ENCODE measurements at places on chromosomes 5 and 9. TPM values are rescaled to one million over a fixed set of nuclear protein-coding genes. Genes with fewer than 3 reads are reported as not detected.

DNA sequence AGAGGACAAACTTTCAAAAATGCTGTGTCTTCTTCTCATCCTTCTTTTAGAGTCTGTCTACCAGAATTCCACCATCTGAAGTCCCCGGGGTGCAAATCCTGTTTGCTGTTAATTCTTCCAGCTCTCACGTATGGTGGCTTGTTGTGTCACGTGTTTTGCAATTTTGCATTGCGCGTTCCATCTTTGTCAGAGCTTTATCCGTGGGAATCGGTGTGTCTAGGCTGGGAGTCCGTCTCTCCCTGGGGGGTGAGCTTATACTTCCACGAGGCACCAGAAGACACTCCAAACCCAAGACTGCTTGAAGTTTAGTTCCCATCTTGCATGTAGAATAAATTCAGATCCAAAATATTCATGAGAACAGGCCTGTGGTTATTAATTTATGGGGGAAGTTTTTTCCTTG, 6.1 kb upstream of the FIBCD1 start:
- no peak for DNase-seq

GRCh38 chr5:133892306-133892705, 76.1 kb downstream of the C5orf15 start:
- no peak for DNase-seq

GRCh38 chr9:113511856-113512761, 48.6 kb downstream of the RGS3 start:
- no peak for DNase-seq

Gene SLCO6A1
- total RNA-seq: not detected

GRCh38 chr5:138661291-138661960, 86.2 kb upstream of the HSPA9 start:
- no peak for DNase-seq

- DNase-seq: no peak
Measured at GRCh38 chr9:133797406-133798105, 59.4 kb upstream of the SARDH start.

- DNase-seq: no peak
Measured at GRCh38 chr5:178475422-178475821, 114.8 kb downstream of the COL23A1 start.

Gene FAM200C
- total RNA-seq: 9.0 TPM

Gene FOXD4L6
- total RNA-seq: 0.20 TPM

- DNase-seq: no peak
Measured at GRCh38 chr5:111385051-111385450, 127.3 kb downstream of the STARD4 start.

GRCh38 chr9:113537229-113537810, 73.8 kb downstream of the RGS3 start:
- DNase-seq: no peak

- DNase-seq: no peak
Measured at GRCh38 chr9:111099199-111100008, 61.1 kb upstream of the LPAR1 start.

GRCh38 chr9:136060671-136061371, 34.3 kb downstream of the NACC2 start:
- no peak for DNase-seq

- peak; percentile 30 for DNase-seq
Measured at GRCh38 chr5:91022518-91022917, 360.6 kb downstream of the ARRDC3 start.

GRCh38 chr5:119274767-119275130, 81.1 kb upstream of the TNFAIP8 start:
- no peak for DNase-seq

- no peak for DNase-seq
Measured at GRCh38 chr5:135568923-135569360, 9.8 kb downstream of the CXCL14 start.

GRCh38 chr9:130453487-130453886, 8.7 kb downstream of the ASS1 start:
- DNase-seq: peak; percentile 88

DNA sequence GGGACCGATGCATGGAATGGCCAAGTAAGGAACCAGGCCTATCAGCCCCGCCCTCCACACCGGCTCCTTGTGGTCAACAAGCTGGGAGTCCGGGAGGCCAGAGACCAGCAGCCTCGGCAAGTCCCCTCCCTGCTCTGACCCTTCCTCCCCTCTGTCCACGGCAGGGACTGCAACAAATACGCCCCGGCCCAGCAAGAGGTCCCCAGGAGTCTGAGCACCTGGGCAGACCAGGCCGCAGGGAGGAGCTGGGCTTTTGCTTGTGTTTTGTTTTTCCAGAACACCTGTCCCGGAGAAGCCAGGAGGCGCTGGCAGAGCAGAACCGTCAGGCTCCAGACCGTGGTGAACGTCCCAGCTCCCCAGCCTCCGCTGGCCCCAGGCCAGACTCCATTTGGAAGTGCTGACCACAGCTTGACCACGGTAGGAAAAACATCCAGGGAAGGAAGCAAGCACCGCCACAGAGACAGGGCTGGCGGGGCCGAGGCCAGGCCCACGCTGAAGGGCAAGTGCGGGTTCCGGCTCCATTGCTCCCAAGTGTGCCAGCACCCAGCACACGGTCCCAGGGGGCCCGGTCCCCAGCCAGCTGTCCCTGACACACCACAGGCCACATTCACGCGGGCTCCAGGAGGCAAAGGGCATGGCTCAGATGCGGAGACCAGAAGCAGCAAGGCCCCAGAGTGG, 56.7 kb downstream of the VAV2 start:
- DNase-seq: no peak

- DNase-seq: no peak
Measured at GRCh38 chr5:95175106-95175505, 109.8 kb downstream of the MCTP1 start.

Gene UBLCP1
- 12.7 TPM for total RNA-seq

- no peak for DNase-seq
Measured at GRCh38 chr5:88792144-88792840, 90.7 kb downstream of the MEF2C start.

DNA sequence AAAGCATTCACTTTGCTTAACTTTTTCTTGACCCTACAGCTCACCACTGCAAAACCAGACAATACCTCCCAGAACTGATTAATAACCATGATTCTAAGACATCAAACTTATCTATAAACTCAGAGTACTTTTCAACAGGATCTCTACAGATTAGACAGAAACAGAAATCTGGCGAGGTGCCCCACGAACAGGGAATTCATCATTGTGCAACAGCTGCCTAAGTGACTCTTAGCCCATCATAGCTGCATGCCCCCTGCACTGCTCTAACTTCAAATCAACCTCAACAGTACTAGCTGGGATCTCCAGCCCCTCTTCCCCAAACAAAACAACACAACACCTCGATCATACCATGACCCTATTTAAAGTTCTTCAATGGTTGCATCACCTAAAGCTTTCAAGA, 16.1 kb upstream of the COL23A1 start:
- DNase-seq: peak; percentile 26

GRCh38 chr5:151039665-151040064, 19.3 kb downstream of the GPX3 start:
- no peak for DNase-seq

DNA sequence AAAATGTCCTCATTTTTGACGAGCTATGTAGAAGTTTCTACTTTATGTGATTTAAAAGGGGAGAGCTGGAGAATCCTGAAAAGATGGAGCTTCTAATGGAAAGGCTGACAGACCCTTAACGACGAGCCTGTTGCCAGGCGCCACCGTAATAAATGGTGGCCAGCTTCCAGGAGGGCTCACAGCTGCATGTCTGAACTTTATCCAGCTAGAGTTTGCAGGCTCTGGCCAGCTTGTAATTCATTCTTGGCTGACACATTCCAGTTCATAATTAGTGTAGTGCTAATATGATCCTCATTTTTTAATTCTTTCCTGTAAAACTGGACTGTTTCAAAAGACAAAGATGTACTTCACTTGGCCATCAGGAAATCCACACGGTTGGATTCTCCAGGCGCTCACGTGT, 246.7 kb downstream of the GAS1 start:
- peak; percentile 25 for DNase-seq

DNA sequence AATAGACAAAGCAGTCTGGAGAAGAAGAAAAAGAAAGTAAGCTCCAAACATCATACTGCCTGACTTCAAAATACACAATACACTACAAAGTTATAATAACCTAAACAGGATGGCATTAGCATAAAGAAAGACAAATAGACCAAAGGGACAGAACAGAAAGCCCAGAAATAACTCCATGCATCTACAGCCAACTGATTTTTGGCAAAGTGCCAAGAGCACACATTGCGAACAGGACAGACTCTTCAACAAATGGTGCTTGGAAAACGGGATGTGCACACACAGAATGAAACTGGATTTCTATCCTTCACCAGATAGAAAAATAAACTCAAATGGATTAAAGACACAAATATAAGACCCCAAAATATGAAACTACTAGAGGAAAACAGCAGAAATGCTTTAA, 66.6 kb upstream of the SPATA31E1 start:
- DNase-seq: no peak

GRCh38 chr9:77030045-77030444, 10.6 kb downstream of the FOXB2 start:
- DNase-seq: no peak

Gene GRM6
- total RNA-seq: not detected

- no peak for DNase-seq
Measured at GRCh38 chr5:179874536-179875292, 16.1 kb upstream of the MRNIP start.

- no peak for DNase-seq
Measured at GRCh38 chr5:30933599-30933998, 259.9 kb upstream of the CDH6 start.

Gene SEMA6A
- 171 TPM for total RNA-seq

- DNase-seq: no peak
Measured at GRCh38 chr9:131187957-131188356, 62.6 kb downstream of the NUP214 start.

Gene N4BP3
- 0.91 TPM for total RNA-seq

DNA sequence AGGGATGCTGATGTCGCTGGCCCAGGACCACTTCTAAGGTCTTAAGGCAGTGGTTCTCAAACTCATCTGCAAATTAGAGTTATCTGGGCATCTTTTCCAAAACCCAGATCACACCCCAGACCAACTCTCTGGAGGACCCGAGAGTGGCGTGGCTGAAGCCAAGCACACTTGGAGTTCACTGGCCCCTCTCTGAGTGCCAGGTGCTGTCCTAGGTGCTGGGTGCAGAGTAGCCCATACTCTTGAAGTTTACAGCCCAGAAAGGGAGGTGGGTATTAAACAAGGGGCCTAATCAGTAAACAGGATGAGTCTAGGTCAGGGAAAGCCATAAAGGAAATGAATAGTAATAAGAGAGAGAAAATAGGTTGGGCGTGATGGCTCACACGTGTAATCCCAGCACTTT, 17.6 kb downstream of the CAMK2A start:
- no peak for DNase-seq

Gene TRIM36
- 2.7 TPM for total RNA-seq

Gene MARVELD2
- total RNA-seq: 1.6 TPM

- DNase-seq: no peak
Measured at GRCh38 chr5:88805151-88805784, 77.7 kb downstream of the MEF2C start.

GRCh38 chr9:123828449-123828848, 101.5 kb downstream of the DENND1A start:
- no peak for DNase-seq

- DNase-seq: peak; percentile 78
Measured at GRCh38 chr9:125240649-125240999, 519 bp downstream of the HSPA5 start.

Gene PGM5
- 124 TPM for total RNA-seq

DNA sequence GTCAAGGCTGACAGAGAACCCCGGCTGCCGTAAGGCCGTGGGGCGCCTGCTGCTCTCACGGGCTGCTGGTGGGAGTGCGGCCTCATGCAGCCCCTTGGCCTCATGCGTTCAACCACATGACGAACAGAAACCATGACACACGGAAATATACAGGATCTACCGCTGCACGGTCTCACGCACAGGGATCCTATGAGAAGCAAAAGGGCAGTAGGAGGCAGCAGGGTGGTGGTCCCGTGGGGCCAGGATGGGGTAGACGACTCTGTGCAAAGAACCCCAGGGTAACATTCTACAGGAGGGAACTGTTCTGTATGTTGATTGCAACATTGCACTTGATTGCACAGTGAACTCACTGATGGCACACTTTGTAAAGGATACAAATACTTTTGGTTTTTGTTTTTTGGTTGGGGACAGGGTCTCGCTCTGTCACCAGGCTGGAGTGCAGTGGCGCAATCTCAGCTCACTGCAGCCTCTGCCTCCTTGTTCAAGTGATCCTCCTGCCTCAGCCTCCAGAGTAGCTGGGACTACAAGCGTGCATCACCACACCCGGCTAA, 51.6 kb downstream of the NACC2 start:
- no peak for DNase-seq

Gene CYSRT1
- total RNA-seq: 0.68 TPM

DNA sequence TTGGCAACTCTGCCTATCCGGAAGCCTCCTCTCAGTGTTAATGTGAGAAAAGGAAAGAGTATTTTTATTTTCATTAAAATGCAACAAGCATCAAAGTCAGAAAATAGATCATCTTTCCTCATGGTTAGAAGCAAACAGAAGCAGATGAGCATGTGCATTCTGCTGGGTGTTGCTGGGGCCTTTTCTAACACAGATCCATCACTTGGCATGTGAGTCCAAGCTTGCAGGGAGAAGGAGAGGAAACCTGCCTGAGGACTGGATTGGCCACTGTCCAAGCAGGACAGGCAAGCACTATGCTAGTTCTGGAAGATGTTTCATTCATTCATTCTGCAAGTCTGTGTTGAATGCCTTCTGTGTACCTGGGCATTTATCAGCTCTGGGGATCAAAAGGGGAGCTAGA, 348.7 kb upstream of the PCSK5 start:
- DNase-seq: no peak

DNA sequence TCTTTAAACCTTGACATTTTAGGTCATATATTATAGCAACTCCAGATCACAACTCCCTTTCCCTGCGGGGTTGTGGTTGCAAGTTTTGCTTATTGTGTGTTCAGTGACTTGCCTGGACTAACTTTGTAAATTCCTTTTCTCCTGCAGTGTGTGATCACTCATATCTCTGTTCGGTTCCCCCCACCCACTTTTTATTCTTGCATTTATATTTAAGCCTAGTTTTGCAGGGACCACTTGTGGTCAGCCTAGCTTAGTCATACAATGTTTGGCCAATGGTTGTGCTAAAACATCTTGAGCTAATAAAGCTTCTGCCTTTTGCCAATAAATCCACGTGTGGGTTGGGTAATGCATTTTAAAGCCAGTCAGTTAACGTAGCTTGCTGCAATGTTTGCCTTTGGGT, 146.5 kb upstream of the IRX4 start:
- no peak for DNase-seq

- peak; percentile 48 for DNase-seq
Measured at GRCh38 chr5:107794741-107795140, 124.0 kb upstream of the EFNA5 start.

Gene SHLD3
- total RNA-seq: 2.9 TPM

DNA sequence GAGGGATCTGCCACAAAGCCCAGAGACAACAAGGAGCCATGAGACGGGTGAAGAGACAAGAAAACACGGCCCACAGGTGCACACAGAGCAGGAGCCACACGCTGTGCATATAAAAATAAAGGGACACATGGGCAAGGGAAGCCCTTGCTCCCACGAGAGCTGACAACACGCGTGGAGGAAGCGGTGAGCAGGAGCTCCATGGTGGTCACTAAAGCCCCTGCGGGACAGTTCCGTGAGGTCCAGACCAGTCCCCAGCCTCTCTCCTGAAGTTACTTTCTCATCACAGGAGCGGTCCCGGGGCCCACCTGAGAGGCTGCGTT, 90.7 kb downstream of the CAMSAP1 start:
- no peak for DNase-seq

Gene CD72
- 5.1 TPM for total RNA-seq

Gene GOLGA1
- 25.6 TPM for total RNA-seq

Gene TSPAN17
- total RNA-seq: 53.5 TPM

Data from adrenal gland (tissue), 19 donors.